ENCODE measurements at places on chromosomes 1 and 21.

DNA sequence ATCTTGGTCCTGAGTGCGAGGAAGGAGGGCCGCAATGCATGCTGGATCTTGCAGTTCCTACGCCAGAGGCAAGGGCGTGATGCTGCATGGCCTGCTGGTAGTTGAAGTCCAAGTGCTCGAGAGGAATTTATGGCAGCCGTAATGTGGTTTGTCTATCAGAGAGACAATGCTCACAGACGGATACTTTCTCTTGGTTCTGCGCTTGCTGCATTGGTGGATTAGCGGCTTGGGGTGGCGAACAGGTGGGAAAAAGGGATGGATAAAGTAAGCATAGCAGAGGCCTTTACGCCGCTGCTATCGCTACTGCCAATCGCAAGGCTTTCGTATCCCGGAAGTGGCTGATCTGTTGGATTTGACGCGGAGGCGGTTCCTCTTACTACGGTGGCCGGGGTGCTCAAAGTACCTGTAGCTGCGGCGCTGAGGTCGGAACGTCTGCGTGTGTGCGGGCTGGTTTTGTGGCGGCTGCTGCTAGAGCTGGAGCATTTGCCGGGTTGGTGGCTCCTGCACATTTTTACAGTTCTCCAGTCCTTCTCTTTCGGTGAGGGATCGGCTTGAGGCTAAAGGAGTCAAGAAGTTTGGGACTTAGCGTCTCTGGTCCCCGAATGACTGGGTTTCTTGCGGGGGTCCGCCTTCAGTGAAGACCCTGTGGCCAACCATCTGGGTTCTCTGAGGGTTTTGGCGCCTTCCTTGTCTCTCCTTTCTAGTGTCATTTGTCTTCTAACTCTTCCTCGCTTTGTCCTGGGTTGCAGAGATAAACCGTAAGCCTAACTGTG, at the start of gene ATG4C:
ATG4C (plus strand) TSS at position 397 of the 773 bp plus-strand sequence. CDS start 19,655 bp downstream, outside the sequence.
- peak within 1 kb of the TSS; percentile 9 for H3K27ac ChIP-seq
- H3K4me3 ChIP-seq, result peak within 1 kb of the TSS; percentile 79
- H3K36me3 ChIP-seq, result no peaks in the 10 kb centered on the region
- no peaks in the 10 kb centered on the region for H3K27me3 ChIP-seq

DNA sequence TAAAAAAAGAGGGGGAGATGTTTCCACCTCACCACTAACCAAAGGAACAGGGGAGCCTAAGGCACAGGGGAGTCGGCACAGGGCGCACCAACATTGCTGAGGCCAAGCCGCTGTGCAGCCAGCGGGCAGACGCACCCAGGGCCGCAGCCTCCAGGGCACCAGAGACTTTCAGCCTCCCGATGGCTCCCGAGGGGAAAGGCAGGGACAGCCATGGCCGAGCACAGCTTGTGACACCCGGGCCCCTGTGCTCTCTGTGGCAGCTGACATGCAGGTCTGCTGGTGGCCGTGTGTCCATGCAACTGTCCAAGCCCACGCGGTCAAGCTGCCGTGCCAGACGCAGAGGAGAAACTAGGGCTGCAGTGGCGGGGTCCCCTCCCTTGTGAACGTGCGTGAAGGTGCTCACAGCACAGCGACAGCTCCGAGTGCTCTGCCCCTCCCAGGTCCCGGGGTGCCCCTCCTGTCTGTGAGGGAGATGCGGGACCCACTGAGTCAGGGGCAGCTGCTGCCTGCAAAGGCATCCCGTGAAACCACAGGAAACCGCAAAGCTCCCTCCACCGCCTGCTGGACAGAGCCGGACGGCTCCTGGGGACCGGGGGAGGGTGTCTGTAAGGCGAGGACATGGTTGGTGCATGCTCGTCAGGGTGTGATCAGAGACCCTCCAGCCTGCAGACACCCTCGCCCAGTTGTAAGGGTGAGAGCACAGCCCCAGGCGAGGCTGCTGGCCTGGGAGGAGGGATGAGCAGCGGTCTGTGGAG, 2.5 kb downstream of the KRTAP10-11 start:
- no peaks in the 10 kb centered on the region for H3K27me3 ChIP-seq
- no peaks in the 10 kb centered on the region for H3K36me3 ChIP-seq
- H3K4me3 ChIP-seq, result no peak overlapping the region
- no peak for DNase-seq
- no peaks in the 10 kb centered on the region for H3K4me1 ChIP-seq
- H3K27ac ChIP-seq, result no peak overlapping the region

GRCh38 chr1:161265305-161265704, 6.8 kb downstream of the PCP4L1 start:
- no peak overlapping the region for H3K27ac ChIP-seq
- no peaks in the 10 kb centered on the region for H3K4me1 ChIP-seq
- H3K27me3 ChIP-seq, result peaks cover 2% of the 10 kb centered on the region
- no peaks in the 10 kb centered on the region for H3K36me3 ChIP-seq
- peak; percentile 49 for DNase-seq

GRCh38 chr21:41813226-41813625, 46.4 kb upstream of the RIPK4 start:
- H3K4me1 ChIP-seq, result no peaks in the 10 kb centered on the region
- no peak for DNase-seq
- H3K27ac ChIP-seq, result no peak overlapping the region
- peaks cover 2% of the 10 kb centered on the region for H3K36me3 ChIP-seq
- no peaks in the 10 kb centered on the region for H3K27me3 ChIP-seq

- DNase-seq, result peak; percentile 4
- peaks cover 2% of the 10 kb centered on the region for H3K4me1 ChIP-seq
- no peaks in the 10 kb centered on the region for H3K36me3 ChIP-seq
- no peaks in the 10 kb centered on the region for H3K27me3 ChIP-seq
Measured at GRCh38 chr1:195335541-195335940, 1272.7 kb downstream of the KCNT2 start.

All from mesendoderm (in vitro differentiated cells).